ENCODE measurements at places on chromosomes 4 and X. TPM values are rescaled to one million over a fixed set of nuclear protein-coding genes. Genes with fewer than 3 reads are reported as not detected.
A peak's percentile ranks its signal among the peaks of the same experiment; 100 is the strongest.

GRCh38 chrX:84729809-84730208 is 227.6 kb upstream of the HDX start:
- H3K36me3 ChIP-seq, result no peaks in the 10 kb centered on the region
- H3K4me3 ChIP-seq, result no peak overlapping the region
- peak overlapping the region; percentile 17 for H3K27ac ChIP-seq
- no peak for DNase-seq
- peaks cover 4% of the 10 kb centered on the region for H3K4me1 ChIP-seq

GRCh38 chr4:3308691-3309090 is 15.9 kb downstream of the RGS12 start:
- H3K4me3 ChIP-seq, result no peak overlapping the region
- no peaks in the 10 kb centered on the region for H3K27me3 ChIP-seq
- no peak for DNase-seq
- no peaks in the 10 kb centered on the region for H3K36me3 ChIP-seq
- H3K27ac ChIP-seq, result no peak overlapping the region
- H3K4me1 ChIP-seq, result peaks cover 15% of the 10 kb centered on the region

DNA sequence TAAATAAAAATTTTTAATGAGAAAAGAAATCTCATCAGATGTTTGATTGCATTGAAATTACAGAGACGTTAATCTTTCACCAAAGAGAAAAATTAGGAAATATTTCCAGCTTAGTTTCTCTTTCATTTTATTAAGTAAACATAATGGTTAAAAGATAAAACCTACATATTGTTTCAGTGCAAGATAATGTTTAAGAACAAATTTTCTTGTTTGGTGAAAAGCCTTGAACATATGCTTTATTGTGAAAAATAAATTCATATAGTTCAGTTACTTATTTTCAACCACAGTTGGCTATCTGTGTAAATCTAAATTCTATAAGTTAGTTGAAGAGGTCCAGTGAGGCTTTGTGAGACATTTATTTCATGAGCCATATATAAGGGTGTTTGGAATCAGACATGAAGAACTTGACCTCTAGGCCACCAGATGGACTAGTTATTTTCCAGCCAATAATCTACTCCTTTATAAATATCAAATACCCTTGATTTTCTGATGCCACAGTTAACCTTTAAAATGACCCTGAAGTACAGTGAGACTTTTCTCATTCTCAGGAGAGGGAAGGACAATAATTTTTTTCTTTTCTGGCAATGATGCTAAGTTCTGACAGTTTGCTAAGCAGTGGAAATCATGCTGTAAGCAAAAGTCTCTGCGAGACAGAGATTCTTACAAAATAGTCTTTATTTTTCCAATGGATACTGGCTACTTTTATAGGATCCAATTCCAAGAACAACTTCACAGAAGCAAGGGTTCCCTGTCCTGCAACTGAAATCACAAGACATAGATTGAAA is 2.5 kb downstream of the ARSJ start:
- no peak for DNase-seq
- peak overlapping the region; percentile 92 for H3K4me3 ChIP-seq
- no peaks in the 10 kb centered on the region for H3K27me3 ChIP-seq
- no peaks in the 10 kb centered on the region for H3K4me1 ChIP-seq
- no peaks in the 10 kb centered on the region for H3K36me3 ChIP-seq

Gene FGB
- total RNA-seq, result not detected

Gene ETDA
- not detected for total RNA-seq

DNA sequence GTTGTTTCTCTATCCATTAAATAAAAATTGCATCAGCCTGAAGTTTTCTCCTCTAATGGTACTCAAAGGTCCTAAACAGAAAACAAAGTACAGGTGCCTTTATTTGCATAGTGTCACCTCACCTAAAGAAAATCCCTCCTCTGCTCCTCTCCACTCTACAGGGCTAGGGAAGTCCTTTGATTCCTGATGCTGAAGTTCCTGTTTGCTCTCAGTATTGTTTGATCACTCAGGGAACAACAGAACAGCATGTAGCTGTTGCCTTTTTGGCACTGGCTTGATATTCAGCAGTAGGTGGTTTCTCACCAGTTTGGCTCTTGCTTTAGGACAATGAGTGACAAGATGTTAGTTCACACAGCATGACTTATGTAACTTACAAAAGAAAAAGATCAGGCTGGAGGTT is 156.2 kb upstream of the SLC7A11 start:
- no peak overlapping the region for H3K27ac ChIP-seq
- DNase-seq, result no peak
- no peak overlapping the region for H3K4me3 ChIP-seq
- H3K4me1 ChIP-seq, result peaks cover 6% of the 10 kb centered on the region
- H3K27me3 ChIP-seq, result no peaks in the 10 kb centered on the region

DNA sequence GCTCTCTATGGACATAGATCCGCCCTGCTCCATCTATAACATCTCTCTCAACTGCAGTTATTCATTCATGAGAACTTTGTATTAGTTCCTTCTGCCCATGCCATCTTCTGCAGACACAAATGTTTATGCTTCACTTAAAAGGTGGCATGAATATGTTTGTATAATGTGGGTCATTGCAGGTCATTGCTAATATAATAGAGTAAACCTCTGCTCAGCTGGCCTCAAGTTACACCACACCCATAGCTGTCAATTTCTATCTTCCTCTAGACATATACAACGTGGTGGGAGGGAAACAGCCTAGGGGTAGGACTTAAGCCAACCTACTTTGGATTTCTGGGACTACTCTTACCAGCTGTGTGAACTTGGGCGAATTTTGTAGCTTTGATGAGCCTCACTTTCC is 129.8 kb downstream of the ATXN3L start:
- no peak overlapping the region for H3K4me3 ChIP-seq
- no peak for DNase-seq
- H3K4me1 ChIP-seq, result peaks cover 6% of the 10 kb centered on the region
- H3K36me3 ChIP-seq, result no peaks in the 10 kb centered on the region
- no peak overlapping the region for H3K27ac ChIP-seq

Data from thoracic aorta (tissue), 2 donors.